BJ (cell line): ENCODE measurements at places on chromosomes 11 and 22. TPM values are rescaled to one million over a fixed set of nuclear protein-coding genes. Genes with fewer than 3 reads are reported as not detected.

DNA sequence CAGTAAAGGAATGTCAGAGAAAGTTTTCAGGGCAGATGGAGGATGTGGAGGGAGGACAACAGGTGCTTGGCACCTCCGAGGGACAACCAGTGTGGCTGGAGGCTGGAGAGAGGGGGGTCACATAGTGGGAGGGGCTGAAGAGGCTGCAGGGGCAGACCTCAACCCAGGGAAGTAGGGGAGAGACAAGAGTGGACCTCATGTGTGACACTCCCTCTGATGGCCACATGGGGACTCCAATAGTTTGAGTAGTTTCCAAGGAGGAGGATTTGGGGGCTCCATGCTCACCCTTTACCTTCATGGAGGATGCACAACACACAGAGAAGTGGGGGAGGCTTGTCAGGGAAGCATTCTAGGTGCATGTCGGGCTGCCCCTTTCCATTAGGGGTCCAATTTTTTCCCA, 35.1 kb upstream of the ASPHD2 start:
- DNase-seq = no peak

DNA sequence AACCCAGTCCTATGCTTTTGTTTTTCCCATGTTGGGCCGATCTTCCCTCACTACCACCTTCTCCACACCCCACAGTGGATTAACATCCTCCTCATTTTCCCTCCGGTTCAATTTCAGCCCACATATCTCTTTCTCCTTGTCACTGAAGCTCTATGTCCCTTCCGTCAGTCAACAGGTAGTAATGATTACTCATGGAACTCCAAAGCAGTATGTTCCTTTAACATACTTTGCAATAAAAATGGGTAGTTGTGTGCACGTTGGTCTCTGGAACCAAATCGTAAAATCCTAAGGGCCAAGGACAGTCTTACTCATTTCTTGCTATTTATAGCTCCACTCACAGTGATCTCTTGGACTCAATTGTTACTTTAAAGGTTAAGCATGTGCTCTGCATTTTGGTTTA, 20.2 kb downstream of the AMOTL1 start:
- DNase-seq = no peak

DNA sequence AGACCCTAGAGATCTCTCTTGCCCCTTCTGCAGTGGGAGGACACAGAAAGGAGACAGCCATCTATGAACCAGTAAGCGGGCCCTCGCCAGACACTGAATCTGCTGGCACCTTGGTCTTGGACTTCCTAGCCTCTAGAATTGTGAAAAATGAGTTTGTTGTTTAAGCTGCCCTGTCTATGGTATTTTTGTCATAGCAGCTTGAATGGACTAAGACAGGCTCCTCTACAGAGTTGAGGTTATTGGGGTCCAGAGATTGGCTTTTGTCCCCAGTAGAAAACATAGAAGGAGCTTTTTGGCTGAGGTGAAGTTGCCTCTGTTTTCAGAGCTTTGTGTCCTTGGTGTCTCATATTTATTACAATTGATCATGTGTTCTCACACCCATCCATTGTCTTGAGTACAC, 77.2 kb downstream of the STIM1 start:
- no peak for DNase-seq

GRCh38 chr11:111623527-111624030, 21.3 kb downstream of the SIK2 start:
- no peak for DNase-seq

DNA sequence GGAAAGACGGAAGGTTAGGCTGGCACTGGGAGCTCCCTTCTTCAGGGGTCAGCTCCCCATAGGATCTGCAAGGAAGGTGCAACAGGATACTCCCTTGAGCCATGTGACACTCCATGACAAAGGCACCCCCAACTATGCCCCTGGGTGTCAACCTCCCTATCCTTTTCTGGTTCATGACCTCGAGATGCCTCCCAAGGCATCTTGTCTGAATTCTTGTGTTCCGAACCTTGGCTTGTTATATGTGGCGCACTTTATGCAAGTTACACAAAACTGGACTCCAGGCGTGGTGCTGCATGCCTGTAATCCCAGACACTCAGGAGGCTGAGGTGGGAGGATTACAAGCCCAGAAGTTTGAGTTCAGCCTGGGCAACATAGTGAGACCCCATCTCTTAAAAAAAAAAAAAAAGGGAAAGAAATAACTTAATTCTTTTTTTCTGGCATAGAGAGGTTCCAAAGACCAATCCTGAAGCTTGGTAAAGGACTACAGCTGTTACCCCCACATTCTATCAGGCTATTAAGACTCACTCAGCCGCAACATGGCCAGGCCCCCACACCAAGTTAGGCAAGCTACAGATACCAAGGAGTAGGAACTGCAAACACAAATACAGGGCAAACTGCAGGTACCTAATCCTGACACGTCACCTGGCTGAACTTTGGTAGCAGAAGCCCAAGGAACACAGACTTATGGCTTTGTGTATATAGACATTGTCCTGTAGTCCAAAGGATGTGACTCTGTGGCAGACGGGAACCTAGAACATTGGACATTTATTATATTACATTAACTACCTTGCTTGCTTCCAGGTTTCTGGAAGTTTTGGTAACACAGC, 1.4 kb downstream of the C11orf24 start:
- no peak for DNase-seq

DNA sequence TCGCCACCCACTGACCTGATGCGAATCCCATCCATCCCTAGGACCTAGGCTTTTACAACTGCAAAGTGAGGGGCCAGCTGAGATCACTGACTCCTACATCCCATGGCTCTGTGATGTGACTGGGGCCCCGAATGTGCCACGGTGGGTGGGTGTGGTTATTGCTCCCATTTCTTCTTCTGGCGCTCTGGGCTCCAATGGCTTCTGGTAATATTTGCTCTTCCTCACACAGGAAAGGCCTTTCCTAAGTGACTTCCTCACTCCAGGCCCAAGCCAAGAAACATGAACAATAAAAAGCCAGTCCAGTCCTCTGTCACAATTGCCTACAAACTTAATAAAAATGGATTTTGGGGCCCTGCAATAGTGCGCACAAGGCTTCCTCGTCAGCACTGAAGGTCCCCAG, 78.1 kb downstream of the GALNT18 start:
- DNase-seq = no peak

DNA sequence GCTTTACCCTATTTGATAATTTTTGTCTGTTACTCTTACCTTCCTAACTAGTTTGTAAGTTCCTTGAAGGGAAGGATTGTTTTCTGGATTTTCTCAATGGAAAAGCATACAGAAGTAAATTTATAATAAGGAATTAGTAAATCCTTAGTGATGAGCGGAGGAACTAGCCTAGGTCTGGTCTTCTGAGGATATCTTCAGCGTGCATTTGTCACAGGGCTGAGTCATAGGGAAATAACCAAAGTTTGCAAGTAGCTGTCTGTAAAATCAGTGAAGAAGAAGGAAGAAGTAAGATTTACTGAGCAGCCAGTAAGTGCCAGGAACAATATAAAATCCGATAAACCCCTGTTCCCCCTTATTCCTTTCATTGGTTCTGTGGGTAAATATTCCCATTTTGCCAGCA, 162.7 kb upstream of the SORL1-AS1 start:
- no peak for DNase-seq

DNA sequence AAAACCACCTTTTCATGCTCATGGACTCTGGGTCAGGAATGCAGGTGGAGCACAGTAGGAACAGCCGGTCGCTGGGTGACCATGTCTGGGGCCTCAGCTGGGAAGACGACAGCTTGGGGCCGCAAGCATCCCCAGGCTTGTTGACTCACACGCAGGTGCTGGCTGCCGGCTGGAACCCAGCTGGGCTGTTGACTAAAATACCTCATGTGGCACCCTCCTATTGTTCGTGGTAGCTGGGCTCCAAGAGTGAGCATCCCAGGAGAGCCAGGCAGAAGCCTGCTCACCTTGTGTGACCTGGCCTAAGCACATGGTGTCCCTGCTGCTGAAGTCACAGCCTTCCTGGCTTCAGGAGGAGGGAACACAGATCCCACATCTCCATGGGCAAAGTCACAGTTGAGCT, 9.4 kb downstream of the DPP3 start:
- no peak for DNase-seq

DNA sequence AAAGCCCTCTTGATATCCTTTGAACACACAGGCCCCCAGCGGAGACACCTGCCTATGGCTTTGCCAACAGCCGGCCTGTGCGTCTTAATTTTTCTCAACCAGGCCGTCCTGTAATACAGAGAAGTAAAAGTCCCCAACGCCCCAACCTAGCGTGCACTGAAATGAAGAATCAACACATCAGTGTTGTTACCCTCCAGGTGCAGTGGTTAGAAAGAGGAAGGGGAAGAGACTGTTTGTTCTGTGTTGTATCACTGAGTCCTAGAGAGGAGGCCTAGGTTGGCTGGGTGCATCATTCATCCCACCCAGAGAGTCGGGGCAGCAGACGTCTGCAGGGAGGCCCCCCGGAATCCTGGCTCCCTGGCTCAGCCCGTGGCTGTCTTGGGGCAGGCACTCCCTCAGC, 25.7 kb downstream of the SGSM1 start:
- no peak for DNase-seq

GRCh38 chr11:44380009-44380313, 70.0 kb upstream of the ALX4 start:
- no peak for DNase-seq

DNA sequence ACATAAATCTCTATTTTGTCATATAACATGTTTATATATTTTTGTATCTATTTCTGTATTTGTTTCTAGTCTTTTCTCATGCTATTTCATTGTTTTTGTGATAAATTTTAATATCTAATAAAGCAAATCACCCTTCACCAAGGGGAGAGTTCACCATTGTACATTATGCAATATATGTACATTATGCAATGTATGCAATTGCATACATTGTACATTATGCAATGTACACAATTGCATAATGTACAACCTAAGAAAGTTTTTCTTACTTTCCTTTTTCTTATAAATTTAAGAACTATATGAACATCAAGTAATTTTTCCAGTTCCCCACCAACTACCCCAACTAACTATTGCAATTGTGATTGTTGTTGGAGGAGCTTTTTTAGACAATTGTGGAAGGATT, 44.1 kb upstream of the GLYATL2 start:
- DNase-seq = no peak

DNA sequence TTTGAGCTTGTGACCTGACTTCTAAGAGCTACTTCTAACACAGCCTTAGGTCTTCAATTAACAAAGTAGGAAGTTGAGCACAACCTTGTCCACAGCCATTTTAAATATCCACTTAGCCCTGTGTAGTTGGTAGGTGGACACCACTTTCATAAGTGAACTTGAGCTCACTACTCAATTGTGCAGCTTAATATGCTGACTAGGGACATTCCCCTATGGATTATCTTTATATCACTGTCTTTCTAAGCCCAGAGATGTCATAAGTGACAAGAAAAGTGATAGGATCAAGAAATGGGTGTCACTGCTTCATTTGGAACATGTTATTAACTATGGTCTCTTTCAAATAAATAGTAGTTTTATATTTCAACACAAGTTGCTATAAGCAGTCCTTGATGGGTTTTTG, 4.0 kb upstream of the ATP5MG start:
- DNase-seq = no peak

GRCh38 chr22:26707581-26707980, 50.2 kb downstream of the MIAT start:
- no peak for DNase-seq

- DNase-seq = no peak
Measured at GRCh38 chr11:105208019-105208418, 68.5 kb upstream of the CARD18 start.

DNA sequence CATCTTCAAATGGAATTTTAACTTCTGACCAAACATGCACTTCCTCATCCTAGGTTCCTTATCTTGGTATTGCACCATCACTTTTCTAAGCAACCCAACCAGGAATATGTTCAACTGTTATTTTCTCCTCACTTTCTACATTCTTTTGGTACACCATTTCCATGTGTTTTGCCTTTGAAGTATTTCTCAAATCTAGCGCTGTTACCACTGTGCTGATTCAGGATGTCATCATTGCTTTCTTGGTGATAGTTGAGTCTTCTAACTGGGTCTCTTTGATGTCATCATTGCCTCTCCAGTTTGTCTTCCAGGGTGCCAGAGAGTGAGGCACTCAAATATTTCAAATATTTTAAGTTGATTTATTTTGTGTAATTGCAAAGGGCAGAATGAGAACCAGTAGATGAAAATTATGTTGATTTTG, 47.5 kb downstream of the HORMAD2 start:
- no peak for DNase-seq

DNA sequence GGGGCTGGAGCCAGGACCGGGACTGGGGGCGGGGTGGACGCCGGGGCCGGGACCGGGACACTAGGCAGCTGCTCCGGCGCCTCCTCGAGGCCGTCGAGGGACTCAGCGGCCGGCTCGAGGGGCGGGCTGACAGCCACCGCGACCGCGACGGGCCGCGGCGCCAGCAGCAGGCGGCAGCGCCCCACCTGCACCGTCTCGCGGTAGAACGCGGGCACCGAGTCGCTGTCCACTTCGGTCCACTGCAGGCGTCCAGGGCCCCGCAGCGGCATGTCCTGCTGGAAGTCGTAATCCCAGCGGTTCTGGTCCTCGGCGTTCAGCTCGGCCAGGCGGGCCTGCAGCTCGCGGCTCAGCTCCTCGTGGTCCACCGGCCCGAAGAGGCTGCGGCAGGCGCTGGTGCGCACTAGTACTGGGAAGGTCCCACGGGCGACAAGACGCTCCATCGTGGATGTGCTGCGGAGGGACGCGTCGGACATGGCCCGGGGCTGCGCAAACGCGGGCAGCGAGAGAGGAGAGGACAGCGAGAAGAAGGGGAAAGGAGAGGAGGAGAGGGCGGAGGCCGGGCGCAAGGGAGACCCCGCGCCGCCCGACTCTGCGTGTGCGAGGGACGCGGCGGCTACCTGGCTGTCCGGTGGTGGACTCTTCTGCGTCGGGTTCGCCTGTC, 428 bp downstream of the CDKN1C start:
- DNase-seq = no peak

DNA sequence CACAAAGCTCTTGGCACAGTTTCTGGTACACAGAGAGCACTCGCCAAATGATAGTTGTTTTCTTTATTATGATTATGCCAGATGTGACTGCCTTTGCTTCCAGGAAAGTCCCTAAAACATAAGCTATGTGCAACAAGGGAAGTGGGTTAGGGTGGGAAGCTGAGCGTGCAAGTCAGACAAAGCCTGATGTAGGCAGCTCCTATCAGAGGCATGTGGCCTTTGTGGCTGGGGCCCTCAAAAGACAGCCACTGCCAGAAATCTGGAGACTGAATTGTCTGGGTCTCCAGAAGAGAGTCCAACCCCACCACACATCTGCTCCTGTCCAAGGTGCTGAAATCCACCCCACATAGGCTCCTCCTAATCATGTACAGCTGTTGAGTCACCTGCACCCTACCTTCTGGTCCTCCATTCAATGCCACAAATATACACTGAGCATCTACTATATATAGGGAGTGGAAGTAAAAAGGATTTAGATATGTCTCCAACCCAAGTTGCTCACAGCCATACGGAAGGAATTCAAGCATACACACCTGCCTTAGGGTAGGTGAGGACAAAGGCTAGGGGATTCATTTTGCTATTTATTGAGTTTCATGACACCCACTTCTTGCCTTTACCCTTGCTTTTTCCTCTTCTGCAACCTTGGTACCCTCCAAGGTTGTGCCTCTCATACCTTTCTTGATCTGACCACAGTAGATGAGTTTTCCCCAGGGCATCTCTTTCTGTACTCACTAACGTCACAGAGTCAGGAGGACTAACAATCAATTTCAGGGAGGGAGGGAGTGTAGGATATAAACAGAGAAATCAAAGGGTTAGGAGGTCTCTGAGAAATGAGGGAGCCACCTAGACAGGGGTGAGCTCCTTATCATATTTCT, 12.4 kb downstream of the SEC14L3 start:
- DNase-seq = no peak

The CD3G gene
- polyA plus RNA-seq = not detected in 2 replicates

The NARS2 gene
- 5.9 and 12.0 TPM in 2 replicates for polyA plus RNA-seq

The TEX54 gene
- not detected in 2 replicates for polyA plus RNA-seq

The CYTH4 gene
- polyA plus RNA-seq = not detected in 2 replicates

The NFAM1 gene
- polyA plus RNA-seq = 0.01 TPM in 1 of 2 replicates, not detected in the other

The CBLIF gene
- not detected in 2 replicates for polyA plus RNA-seq

The KCNJ11 gene
- not detected in 2 replicates for polyA plus RNA-seq

The TRIM49D1 gene
- not detected in 2 replicates for polyA plus RNA-seq
